ENCODE measurements at places on chromosomes 1 and 21. TPM values are rescaled to one million over a fixed set of nuclear protein-coding genes. Genes with fewer than 3 reads are reported as not detected.

The GJA5 gene
- 0.11 TPM for total RNA-seq

The IL22RA1 gene
- not detected for total RNA-seq

The PLCH2 gene
- total RNA-seq: 0.54 TPM

The DNALI1 gene
- 36.5 TPM for total RNA-seq

The RBP7 gene
- total RNA-seq: 0.96 TPM

The PRKCZ gene
- 47.2 TPM for total RNA-seq

The CAMK2N1 gene
- 6.0 TPM for total RNA-seq

The IGSF9 gene
- 3.3 TPM for total RNA-seq

The RIMKLA gene
- 5.4 TPM for total RNA-seq

The SLC22A15 gene
- total RNA-seq: 1.9 TPM

The ADCY10 gene
- not detected for total RNA-seq

The S100A8 gene
- total RNA-seq: not detected

The WDR47 gene
- total RNA-seq: 8.2 TPM

The IARS2 gene
- 69.4 TPM for total RNA-seq

The FAM72B gene
- 48.4 TPM for total RNA-seq

- H3K27ac ChIP-seq: no peak overlapping the region
- no peak for DNase-seq
- H3K27me3 ChIP-seq: no peaks in the 10 kb centered on the region
- H3K4me3 ChIP-seq: no peak overlapping the region
- H3K36me3 ChIP-seq: no peaks in the 10 kb centered on the region
Measured at GRCh38 chr1:98546319-98546718, 115.2 kb upstream of the SNX7 start.

DNA sequence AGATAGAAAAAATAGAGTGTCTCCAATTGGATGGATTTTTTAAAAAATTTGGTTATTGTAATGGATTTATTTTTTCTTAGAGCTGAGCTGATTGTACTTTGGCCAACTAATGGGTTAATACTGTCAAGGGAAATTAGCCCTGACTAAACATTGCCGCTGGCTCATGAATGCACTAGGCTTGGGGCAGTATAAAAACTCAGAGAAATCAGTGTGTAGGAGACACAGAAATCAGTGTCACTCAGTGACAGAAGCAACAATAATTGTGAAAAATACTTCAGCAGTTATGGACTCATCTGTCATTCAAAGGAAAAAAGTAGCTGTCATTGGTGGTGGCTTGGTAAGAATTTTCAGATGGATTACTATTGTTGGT is at the start of gene KMO:
Gene KMO, plus strand, starts transcription at position 217 of the 370 bp plus-strand sequence. Its CDS starts 67 bp downstream, at position 284.
- no peak within 1 kb of the TSS for H3K4me3 ChIP-seq
- H3K4me1 ChIP-seq: peaks cover 3% of the 10 kb centered on the region
- no peaks in the 10 kb centered on the region for H3K36me3 ChIP-seq
- no peaks in the 10 kb centered on the region for H3K27me3 ChIP-seq
- H3K27ac ChIP-seq: no peak within 1 kb of the TSS

DNA sequence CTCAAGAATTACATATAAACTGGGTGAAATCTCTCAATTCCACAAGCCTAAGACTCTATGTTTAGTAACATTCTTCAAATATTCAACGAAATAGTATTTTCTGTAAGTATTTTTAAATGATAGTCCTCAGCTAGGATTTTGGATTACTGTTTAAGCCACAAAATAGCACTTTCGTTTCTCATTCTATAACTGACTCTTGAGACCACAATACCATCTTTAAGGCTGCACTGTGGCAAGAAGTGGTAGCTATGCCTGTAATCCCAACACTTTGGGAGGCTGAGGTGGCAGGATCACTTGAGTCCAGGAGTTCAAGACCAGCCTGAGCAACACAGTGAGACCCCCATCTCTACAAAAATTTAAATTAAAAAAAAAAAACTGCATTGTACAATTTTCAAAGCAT is 126.7 kb downstream of the CDC42BPA start:
- no peaks in the 10 kb centered on the region for H3K27me3 ChIP-seq
- no peaks in the 10 kb centered on the region for H3K4me1 ChIP-seq
- H3K36me3 ChIP-seq: no peaks in the 10 kb centered on the region

GRCh38 chr1:239803781-239804180 is 287.9 kb upstream of the FMN2 start:
- no peak overlapping the region for H3K27ac ChIP-seq
- no peak overlapping the region for H3K4me3 ChIP-seq
- H3K27me3 ChIP-seq: no peaks in the 10 kb centered on the region
- H3K36me3 ChIP-seq: no peaks in the 10 kb centered on the region
- peaks cover 24% of the 10 kb centered on the region for H3K4me1 ChIP-seq
- no peak for DNase-seq

- H3K36me3 ChIP-seq: no peaks in the 10 kb centered on the region
- no peaks in the 10 kb centered on the region for H3K4me1 ChIP-seq
- H3K4me3 ChIP-seq: no peak overlapping the region
- DNase-seq: no peak
- H3K27ac ChIP-seq: no peak overlapping the region
- H3K27me3 ChIP-seq: no peaks in the 10 kb centered on the region
Measured at GRCh38 chr1:191620883-191621282, 537.4 kb upstream of the RGS18 start.

GRCh38 chr1:197066719-197067456 is at the start of gene F13B:
F13B (minus strand) TSS chr1:197067260; CDS start chr1:197067223, 37 bp downstream.
- no peak within 1 kb of the TSS for H3K4me3 ChIP-seq
- no peaks in the 10 kb centered on the region for H3K4me1 ChIP-seq
- H3K27me3 ChIP-seq: no peaks in the 10 kb centered on the region
- DNase-seq: no peak

DNA sequence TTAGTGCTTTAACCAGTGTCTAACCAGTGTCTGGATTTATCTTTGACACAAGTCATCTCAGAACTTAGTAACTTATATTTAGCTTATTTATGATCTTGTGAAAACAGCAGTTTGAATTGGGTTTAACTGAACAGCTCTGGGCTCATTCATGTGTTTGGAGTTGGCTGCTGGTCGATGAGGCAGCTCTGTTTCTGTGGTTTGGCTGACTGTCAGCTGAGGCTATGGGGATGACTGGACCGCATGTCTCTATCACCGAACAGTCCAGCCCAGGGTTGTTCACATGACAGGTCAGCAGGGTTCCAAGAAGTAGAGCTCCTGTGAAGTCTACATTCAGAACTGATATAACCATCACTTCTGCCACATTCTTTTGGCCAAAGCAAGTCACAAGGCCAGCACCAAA is 29.1 kb upstream of the C21orf91 start:
- no peaks in the 10 kb centered on the region for H3K36me3 ChIP-seq
- H3K27me3 ChIP-seq: no peaks in the 10 kb centered on the region
- H3K27ac ChIP-seq: no peak overlapping the region
- H3K4me3 ChIP-seq: no peak overlapping the region
- peaks cover 5% of the 10 kb centered on the region for H3K4me1 ChIP-seq

GRCh38 chr1:76939817-76940216 is 72.5 kb downstream of the ST6GALNAC5 start:
- H3K27me3 ChIP-seq: no peaks in the 10 kb centered on the region
- no peak overlapping the region for H3K27ac ChIP-seq
- DNase-seq: no peak
- peaks cover 11% of the 10 kb centered on the region for H3K4me1 ChIP-seq
- no peaks in the 10 kb centered on the region for H3K36me3 ChIP-seq

GRCh38 chr1:29444782-29445729 is 208.7 kb downstream of the PTPRU start:
- H3K27me3 ChIP-seq: no peaks in the 10 kb centered on the region
- no peak for DNase-seq
- H3K27ac ChIP-seq: no peak overlapping the region
- no peaks in the 10 kb centered on the region for H3K36me3 ChIP-seq

GRCh38 chr1:218658269-218658668 is 313.1 kb downstream of the TGFB2 start:
- H3K27ac ChIP-seq: no peak overlapping the region
- H3K36me3 ChIP-seq: no peaks in the 10 kb centered on the region
- no peak for DNase-seq
- H3K27me3 ChIP-seq: no peaks in the 10 kb centered on the region
- H3K4me3 ChIP-seq: no peak overlapping the region
- H3K4me1 ChIP-seq: no peaks in the 10 kb centered on the region

DNA sequence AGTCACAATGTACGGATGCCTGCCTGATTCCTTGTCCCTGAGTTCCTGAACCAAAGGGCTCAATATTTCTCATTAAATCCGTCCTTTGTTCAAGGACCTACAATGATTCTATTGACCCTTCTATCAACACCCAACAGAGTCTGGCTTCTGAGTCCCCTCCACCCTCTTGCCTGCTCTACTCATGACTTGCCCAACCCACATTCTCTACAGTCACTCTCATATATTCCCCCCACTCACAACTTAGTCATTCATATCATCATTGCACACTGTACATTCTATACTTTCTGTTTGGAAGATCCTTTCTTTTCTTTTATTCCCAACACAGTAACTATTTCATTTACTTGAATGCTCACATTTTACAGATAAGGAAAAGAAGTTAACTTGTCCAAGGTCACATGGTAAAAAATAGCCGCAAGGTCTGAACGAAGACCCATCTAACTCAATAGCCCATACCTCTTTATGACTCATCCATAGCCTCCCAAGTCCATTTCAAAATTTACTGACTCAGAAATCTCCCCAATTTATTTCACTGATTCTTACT is 3.6 kb downstream of the OTUD7B start:
- H3K4me3 ChIP-seq: no peak overlapping the region
- no peaks in the 10 kb centered on the region for H3K36me3 ChIP-seq
- DNase-seq: no peak
- H3K27me3 ChIP-seq: no peaks in the 10 kb centered on the region
- peaks cover 9% of the 10 kb centered on the region for H3K4me1 ChIP-seq

DNA sequence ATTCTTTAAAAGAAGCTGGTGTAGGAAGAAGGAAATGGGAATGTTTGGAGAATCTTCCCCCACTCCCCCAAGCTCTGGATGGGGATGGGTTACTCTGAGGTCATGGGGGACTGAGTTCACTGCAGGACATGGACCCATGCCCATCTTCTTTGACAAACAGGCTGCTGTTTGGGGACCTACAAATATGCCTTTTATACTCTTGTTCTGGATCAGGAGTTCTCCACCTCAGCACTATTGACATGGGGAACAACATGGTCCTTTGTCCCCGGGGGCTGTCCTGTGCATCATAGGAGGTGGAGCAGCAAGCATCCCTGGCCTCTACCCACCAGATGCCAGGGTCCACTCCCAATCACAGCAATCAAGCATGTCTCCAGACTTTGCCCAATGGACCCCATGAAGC is 365.8 kb upstream of the C1orf174 start:
- no peak overlapping the region for H3K27ac ChIP-seq
- no peak overlapping the region for H3K4me3 ChIP-seq

- no peaks in the 10 kb centered on the region for H3K27me3 ChIP-seq
- no peaks in the 10 kb centered on the region for H3K36me3 ChIP-seq
- DNase-seq: no peak
Measured at GRCh38 chr1:87684713-87685205, 356.1 kb downstream of the LMO4 start.

DNA sequence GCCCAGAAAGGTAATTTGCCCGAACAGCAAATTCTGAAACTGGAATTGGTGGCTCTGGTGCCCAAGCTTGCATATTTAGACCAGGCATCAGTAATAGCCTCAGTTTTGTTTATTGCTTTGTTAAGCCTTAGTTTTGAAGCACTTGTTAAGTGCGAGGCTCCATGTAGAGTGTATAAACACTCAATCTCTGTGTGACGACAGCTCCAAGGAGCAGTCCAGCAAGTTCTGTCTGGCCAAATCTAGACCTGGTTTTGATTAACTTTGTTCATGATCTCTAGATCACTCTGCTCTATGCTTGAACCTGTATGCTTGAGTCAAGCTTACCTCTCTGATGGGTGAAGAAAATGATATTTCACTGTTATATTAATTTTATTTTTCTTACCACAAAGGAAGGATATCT is 37.4 kb downstream of the DOP1B start:
- no peak for DNase-seq
- no peaks in the 10 kb centered on the region for H3K27me3 ChIP-seq
- no peak overlapping the region for H3K4me3 ChIP-seq

DNA sequence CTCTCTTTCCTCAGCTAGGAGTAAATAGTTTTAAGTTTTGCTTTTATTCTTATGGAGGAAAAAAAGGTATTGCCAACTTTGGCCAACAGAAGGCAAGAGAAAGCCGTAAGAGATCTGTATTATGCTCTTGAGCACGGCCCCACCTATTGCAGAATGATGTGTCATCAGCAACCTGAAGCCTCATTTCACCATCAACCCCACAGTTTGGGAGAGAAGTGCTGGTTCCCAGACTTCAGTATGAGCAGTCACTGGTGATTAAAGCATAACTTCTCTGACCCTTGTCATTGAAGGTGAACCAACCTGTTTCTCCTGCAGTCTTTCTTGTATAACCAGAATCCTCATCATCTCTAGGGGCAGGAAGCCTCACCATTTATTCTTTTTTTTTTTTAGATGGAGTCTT is 100.2 kb downstream of the SIPA1L2 start:
- no peaks in the 10 kb centered on the region for H3K4me1 ChIP-seq
- H3K36me3 ChIP-seq: no peaks in the 10 kb centered on the region
- no peaks in the 10 kb centered on the region for H3K27me3 ChIP-seq

- peaks cover 23% of the 10 kb centered on the region for H3K4me1 ChIP-seq
- H3K36me3 ChIP-seq: no peaks in the 10 kb centered on the region
- DNase-seq: no peak
- no peak overlapping the region for H3K27ac ChIP-seq
Measured at GRCh38 chr1:81700728-81701470, 99.8 kb upstream of the ADGRL2 start.

GRCh38 chr1:23837908-23838307 is 12.7 kb upstream of the HMGCL start:
- H3K27ac ChIP-seq: no peak overlapping the region
- peaks cover 4% of the 10 kb centered on the region for H3K4me1 ChIP-seq
- peaks cover 31% of the 10 kb centered on the region for H3K27me3 ChIP-seq
- no peak for DNase-seq

DNA sequence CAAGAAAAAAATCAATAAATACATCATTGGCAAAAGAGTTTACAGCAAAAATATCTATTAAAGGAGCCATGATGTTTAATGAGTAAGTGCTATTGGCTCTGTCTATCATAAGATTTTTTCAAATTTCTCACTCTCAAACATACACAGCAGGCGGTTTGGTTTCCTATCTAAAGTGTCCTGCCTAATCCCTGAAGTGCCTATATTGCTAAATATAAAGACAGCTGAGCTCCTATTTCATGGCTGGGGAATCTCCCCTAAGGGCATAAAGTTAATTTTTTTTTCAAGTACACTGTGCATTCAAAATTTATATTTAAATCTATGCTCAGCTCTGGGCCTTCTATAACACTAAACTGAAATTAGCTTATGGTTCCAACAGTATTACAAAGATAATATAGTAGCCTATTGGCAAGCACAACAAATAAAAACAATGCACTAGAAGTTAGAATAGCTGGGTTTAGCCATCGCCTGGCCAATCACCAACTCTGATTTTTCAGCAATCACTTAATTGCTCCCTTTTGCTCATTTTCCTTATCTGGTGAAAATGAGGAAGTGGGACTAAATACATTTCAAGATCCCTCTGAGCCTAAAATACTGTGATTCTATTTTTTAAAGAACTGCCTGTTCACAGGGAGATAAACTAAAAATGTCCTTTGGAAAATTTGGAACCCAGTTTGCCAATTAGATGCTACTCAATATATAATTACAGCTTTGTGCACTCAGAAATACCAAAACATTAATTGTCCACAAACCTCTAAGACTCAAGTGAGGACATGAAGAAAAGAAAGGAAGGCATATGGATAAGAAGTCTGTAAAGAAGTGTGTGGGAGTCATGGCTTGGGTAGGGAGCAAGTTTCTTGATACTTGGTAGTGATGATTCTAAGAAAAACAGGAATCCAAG is 62.5 kb downstream of the WDR64 start:
- H3K4me1 ChIP-seq: no peaks in the 10 kb centered on the region
- no peak overlapping the region for H3K4me3 ChIP-seq
- no peak overlapping the region for H3K27ac ChIP-seq
- H3K36me3 ChIP-seq: no peaks in the 10 kb centered on the region
- no peaks in the 10 kb centered on the region for H3K27me3 ChIP-seq
